ENCODE measurements at places on chromosomes 7 and 10.

DNA sequence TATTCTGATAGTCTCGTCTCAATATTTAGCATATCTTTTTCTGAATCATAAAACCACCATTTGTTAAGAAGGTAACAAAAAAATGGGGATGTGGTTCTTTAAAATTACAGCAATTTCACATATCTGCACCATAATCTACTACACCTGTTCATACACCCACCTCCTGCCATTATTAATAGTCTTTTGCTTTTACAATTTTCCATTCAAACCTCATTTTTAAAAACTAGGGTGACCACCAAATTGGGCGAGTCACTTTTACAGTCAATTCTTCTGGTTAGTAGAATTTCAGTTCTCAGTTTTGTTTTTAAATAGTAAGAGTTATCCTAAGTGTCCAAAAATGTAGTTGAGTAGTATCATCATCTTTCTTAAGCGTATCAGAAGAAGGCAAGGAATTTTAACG is 48.4 kb upstream of the GSAP start:
- DNase-seq, result no peak

DNA sequence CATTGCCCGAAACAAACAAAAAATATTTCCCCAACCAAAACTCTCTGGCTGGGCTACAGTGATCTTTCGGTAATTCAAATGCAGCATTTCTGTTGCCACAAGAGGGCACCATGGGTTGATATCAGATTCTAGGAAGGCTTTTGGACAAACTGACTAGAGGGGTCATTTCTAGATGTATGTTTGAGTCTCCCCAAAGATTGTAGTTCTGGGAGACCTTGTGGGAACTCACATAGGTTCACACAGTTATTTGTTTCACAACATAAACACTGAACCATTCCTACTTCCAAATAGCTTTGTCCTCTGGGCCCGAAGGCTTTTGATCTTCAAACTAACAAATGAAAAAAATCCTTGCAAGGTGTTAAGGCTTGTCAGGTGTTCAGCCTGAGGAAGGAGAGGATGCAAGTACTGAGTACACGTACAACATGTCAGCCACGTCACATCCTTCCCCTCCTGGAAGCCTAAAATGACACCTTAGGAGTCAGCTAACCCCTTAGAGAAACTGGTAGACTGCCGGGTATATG is 37.0 kb upstream of the IL15RA start:
- peak; percentile 73 for DNase-seq

DNA sequence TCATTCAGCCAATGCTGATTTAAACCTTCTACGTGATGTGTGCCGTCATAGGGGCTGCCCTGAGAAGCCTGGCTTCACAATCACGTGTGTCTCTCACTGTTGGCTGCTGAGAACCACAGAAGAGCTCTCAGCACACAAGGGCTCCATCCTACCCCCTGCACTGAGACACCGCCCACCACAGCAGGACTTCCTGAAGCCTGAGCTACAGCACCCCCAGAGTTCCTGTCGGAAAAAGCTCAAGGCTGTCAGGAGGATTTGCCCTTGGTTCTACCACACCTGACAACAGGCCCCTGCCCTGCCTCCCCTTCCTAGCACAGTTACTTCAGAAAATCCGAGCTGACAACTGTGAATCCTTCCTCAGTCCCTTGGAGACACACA is 191.9 kb downstream of the MAD1L1 start:
- no peak for DNase-seq

GRCh38 chr10:18185621-18186020 is 45.4 kb downstream of the CACNB2 start:
- no peak for DNase-seq

GRCh38 chr10:30309403-30309802 is 39.7 kb downstream of the MTPAP start:
- DNase-seq, result no peak

- no peak for DNase-seq
Measured at GRCh38 chr7:39265641-39266591, 288.2 kb downstream of the POU6F2 start.

DNA sequence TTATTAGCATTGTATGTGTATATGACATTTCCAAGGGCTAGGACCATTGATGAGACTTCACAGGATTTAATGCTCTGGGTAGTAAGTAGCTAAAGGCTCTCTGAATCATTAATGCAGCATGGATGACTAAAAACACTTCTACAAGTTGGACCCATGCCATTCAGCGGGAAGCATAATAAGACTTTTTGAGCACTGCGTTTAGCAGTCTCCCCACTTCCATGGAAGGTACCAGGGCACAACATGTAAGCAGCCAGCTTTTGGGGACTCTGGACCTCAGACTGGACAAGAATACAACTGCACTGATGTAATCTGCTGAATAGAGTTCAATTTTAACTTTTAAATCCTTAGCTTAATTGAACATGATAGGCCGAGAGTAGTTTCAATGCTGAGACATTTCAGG is 191.7 kb upstream of the IMMP2L start:
- DNase-seq, result no peak

DNA sequence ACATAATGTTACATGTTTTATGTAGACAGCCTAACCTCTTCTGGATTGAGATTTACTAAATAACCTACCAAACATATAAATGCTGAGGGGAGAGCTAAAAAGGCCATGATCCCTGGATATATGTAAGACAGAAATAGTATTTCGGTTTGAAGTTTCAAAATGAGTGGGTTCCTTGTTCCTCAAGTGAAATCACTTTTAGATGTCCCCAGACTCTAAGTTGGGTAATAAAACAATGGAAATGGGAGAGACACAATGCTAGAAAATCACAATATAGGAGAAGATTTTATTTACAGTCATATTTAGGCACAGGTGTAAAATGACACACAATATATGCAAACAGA is 56.5 kb downstream of the SHTN1 start:
- no peak for DNase-seq

GRCh38 chr7:17331891-17332501 is 33.5 kb downstream of the AHR start:
- DNase-seq, result no peak

DNA sequence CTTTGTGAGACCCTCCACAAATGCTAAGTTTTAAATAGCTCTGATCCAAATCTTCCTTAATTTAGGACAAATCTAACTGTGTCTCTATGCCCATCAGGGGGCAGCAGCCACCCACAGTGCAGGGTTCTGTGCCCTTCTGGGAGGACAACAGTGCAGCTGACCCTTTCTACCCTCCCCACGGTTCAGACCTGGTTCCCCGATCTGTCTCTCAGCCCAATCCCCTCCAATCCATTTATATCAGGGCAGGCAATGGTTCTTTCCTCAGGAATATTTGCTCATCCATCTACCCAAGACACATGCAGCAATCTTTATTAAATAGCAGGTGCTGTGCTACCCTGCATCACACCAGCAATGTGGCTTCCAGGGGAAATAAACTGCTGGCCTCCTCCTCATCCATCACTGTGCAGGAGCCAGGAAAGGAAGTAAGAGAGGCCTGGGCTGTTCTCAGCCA is 4.0 kb upstream of the RBM28 start:
- peak; percentile 66 for DNase-seq

GRCh38 chr7:110839866-110840265 is 251.1 kb upstream of the LRRN3 start:
- no peak for DNase-seq
